ENCODE measurements at places on chromosomes 4 and X.

GRCh38 chrX:109384699-109385098 lies 97.2 kb downstream of the GUCY2F start:
- DNase-seq, result no peak

- no peak for DNase-seq
Observed at GRCh38 chrX:108456971-108457477, 17.4 kb downstream of the COL4A5 start.

GRCh38 chrX:132015875-132016274 lies 7.2 kb upstream of the STK26 start:
- no peak for DNase-seq

DNA sequence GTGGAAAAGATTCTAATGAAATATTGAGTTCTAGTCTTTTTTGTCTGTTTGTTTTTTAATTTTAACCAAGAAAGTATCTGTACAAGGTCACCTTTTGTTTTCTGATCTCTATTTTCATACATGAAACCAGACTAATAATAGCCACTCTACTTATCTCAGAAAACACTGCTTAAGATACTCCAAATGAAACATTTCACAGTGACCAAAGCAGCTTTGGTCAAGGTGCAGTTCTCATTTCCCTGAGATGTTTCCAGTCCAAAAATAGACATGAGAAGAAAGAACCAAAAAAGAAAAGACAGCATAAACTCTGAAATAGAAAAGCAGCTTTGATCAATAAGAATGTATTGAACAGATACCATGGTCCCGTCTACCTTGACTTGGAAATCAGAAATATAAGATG lies 782.8 kb downstream of the RAB28 start:
- no peak for DNase-seq

DNA sequence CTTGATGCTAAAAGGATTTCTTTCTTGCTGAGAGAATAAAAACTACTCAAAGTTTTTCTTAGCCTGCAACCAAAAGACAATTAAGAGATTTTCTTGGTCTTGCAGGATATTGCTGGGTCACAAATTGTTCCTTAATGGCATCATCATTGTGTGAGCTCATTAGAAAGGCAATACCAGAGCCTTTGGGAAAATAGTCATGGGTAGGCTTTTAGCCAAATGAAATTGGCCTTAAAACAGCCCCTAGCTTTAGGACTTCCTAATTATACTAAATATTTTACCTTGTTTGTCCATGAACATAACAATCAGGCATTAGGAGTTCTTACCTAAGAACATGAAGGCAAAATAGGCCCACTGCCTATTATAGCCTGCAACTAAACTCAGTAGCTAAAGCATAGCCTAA lies 10.4 kb upstream of the FAM13A start:
- DNase-seq, result no peak

GRCh38 chrX:66012094-66012534 lies 27.8 kb downstream of the VSIG4 start:
- no peak for DNase-seq

DNA sequence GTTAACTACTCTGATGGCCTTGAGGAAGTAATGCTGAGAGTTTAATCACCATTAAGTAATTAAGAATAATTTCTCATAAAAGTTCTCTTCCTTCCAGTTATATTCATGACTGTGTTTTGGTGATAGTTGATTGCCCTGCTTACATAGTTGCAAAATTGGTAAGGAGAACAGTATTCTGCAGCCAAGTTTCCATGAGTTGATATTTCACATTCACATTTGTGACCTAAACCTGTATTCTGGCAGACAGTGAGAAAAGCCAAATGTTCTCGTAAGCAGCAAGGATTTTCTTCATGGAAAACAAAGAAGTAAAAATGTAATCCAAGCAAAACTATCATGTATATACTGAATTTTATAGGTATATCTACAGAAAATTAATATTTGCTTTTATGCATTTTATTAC lies 187.8 kb upstream of the NUDT6 start:
- no peak for DNase-seq

DNA sequence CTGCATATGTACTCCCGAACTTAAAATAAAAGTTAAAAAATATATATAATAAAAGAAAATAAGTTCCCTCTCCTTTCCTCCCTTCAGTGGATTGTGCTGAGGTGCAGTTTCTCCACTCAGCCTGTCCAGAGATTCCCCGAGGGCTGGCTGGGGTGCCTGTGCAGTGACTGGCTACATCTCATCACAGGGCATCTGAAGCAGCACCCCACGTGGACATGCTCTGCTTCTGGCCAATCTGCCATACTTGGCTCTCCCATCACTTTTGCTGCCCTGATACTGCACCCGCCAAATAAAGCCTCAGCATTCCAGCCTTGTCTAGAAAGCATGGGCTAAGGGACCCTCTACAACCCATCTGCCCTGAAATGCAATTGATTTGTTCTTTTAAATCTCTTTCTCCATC lies 11.1 kb upstream of the MGST2 start:
- no peak for DNase-seq

- no peak for DNase-seq
Observed at GRCh38 chrX:1852082-1852481, 237.2 kb downstream of the ASMT start.

DNA sequence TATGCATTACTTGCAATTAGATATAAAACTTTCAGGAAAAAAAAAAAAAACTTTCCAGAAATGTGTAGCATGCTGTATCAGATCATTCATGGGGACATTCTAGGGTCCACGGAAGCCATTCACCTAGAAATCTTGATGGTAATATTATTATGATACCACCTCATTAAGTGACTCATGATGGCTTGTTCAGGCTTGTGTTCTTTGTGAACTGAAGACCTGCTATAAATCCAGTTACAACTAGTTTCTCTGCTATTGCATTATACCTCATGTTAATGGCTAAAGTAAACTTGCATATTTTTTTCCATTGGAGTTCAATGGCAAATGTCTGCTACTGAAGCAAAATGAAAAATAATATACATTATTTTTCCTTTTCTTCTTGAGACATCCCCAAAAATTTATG lies 35.3 kb upstream of the PTPN13 start:
- no peak for DNase-seq

GRCh38 chr4:72410158-72410557 lies 158.9 kb downstream of the ADAMTS3 start:
- DNase-seq, result no peak

DNA sequence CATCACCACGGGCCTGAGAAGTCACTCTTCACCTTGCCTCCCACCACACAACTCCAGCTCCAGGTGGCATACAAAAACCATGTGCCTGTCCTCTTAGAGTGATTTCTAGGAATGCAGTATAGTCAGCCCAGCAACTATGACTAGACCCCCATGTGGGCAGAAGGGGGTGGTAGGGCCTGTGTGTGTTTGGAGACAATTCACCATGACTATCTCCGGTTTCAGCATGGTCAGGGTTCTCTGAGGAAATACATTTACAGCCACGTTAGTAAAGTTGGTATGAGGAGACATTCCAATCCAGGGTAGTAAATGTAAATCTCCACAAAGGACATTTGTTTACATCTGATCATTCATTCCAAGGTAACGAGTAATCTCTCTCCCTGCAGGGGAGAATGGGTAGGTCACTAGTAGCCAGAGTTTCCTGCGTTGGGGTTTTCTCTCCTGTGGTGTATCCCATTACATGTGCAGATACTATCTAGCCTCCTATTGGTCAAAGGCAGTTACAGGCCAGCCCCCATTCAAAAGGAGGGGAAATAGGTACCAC lies 4.2 kb upstream of the MTMR1 start:
- no peak for DNase-seq

GRCh38 chr4:78652282-78652876 lies 100.8 kb downstream of the ANXA3 start:
- DNase-seq, result no peak

GRCh38 chrX:41796577-41796976 lies 72.6 kb downstream of the GPR82 start:
- DNase-seq, result no peak

GRCh38 chrX:104113222-104113965 lies 1.1 kb downstream of the ZCCHC18 start:
- DNase-seq, result no peak

DNA sequence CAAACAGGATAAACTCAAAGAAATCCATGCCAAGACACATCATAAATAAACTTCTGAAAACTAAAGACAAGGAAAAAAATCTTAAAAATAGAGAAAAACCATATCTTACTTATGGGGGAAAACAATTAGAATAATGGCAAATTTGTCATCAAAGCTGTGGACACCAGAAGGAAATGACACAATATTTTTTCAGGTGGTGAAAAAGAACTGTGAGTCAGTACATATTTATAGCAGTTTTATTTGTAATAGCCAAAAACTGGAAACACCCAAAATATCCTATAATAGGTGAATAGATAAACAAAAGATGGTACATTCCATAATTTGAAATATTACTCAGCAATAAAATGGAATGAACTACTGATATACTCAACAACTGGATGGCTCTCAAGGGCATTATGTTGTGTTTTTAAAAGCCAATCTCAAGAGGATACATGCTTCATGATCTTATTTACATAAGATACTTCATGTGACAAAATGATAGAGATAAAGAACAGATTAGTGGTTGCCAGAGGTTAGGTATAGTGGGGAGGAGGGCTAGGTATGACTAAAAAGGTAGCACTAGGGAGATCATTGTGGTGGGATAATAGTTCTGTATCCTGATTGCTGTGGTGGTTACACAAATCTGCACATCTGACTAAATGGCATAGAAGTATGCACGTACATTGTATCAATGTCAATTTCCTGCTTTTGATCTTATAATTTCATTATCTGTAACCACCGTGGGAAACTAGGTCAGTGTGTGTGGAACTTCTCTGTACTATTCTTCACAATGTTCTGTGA lies 191.9 kb downstream of the PPP1R2C start:
- no peak for DNase-seq

DNA sequence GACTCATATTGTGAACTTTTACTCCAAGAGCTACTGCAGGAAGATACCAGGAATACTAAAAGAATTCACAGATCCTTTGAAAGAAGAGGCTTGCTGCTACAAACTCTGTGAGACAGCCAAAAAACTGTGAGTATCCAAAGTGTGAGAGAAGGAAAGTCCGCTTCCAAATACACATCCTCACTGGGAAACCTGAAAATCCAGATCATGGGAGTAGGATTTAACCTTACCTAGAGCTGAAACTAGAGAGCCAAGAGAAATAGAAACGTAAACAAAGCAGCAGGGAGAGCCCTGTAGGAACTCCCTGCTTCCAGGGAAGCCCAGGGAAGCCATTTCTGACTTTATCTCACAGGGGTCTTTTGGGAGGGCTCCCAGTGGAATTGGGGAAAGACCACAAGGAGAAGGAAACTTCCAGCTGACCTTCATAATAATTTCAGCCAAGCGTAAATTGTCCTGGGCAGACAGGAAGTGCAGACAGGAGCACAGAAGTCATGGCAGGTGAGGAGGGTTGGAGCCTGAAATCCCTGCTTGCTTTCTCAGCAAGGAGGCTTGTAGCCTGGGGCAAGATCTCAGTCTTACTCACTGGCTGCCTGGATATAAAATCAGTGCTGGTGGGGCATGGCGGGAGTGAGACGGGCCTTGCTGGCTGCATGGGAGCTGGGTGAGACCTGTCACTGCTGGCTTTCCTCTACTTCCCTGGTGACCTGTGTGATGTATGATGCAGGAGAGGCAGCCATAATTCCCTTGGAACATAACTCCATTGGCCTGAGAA lies 26.2 kb upstream of the NFKB1 start:
- DNase-seq, result no peak

- DNase-seq, result no peak
Observed at GRCh38 chr4:7237873-7238272, 45.5 kb downstream of the SORCS2 start.

DNA sequence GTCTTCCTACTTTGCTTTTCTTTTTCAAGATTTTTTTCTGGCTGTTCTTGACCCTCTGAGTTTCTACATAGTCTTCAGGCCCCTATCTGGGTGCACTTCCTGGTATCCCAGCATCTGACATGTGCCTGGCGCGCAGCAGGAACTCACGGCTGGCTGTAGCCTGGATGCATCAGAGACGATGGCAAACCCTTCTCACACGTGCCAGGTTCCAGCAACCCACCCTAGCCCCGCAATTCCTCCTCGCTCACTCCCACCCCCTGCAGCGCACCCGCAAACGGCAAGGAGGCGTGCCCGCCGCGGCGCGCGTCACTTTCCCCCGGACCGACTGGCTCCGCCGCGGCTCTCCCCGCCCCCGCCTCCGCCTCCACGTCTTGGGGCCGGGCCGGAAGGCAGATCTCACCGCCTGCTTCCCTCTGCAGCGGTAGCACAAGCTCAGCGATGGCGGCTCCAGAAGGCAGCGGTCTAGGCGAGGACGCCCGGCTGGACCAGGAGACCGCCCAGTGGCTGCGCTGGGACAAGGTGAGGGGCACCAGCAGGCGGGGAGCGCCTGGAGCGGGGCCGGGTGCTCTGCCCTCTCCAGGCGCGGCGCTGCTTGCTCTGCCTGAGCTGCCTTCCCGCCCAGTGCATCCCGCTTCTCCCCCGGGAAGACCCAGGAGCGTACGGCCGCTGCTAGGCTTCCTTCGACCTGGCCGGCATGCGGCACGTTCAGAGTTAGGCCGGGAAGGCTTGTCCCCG lies at the start of gene PGM2:
Gene PGM2, plus strand, starts transcription at position 392 of the 735 bp plus-strand sequence. Its CDS starts 47 bp downstream, at position 439.
- peak; percentile 61 for DNase-seq

GRCh38 chrX:120759685-120760084 lies 116.0 kb downstream of the CT47B1 start:
- no peak for DNase-seq

DNA sequence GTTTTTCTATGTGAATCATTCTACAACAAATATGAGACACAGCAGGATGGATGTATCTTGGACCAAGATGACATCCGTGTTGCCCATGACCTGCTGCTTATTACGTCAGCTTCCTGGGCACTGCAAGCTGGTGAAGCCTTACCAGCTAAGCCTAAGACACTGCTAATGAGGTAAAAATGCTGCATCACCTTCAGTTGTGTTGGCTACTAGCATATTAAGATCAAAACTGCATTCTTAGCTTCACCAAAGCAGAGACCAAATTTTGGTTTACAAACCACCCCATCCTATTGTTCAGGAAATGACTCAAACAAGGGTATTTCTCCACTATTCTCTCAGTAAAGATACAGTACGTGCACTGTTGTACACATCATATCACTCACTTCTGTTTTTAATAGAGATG lies 50.3 kb downstream of the MAML3 start:
- no peak for DNase-seq

- peak; percentile 30 for DNase-seq
Observed at GRCh38 chrX:118062817-118063615, 53.6 kb downstream of the KLHL13 start.

- DNase-seq, result no peak
Observed at GRCh38 chr4:75035321-75035720, 102.4 kb downstream of the PARM1 start.

GRCh38 chr4:41657561-41657960 lies 91.0 kb downstream of the PHOX2B start:
- no peak for DNase-seq
